ENCODE measurements at places on chromosomes 3 and 15.

GRCh38 chr3:183662099-183662498 is 26.7 kb downstream of the KLHL24 start:
- no peak for DNase-seq

GRCh38 chr15:49215768-49216739 is 46.0 kb downstream of the GALK2 start:
- DNase-seq: no peak

GRCh38 chr15:55247311-55247710 is 42.3 kb downstream of the RAB27A start:
- DNase-seq: no peak

DNA sequence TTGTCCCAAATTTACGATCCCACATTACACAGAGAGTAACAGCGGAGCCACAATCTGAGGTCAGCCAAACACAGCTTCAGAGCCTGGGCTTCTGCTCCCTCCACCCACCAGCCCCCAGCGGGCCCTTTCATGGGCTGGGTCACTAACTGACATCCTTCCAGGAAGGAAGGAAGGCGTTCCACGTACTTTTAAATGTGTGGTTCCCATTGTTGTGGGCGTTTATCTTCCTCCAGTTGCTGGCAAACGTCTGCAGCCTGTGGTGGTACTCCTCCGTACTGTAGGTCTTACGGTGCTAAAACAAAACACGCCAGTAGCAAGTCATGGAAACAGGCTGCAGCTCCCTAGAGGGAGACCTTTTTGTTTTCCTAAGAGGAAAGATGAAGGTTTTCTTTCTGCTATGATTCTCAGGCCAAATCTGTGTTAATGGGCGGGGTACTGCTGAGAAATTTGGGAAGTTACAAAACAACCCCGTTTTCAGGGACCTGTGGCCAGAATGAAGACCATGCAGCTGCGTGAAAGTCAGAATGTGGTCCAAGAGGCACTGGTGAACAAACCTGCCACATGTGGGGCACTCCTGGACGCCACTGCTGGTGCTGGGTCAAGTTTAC is 7.6 kb downstream of the CTSH start:
- no peak for DNase-seq

DNA sequence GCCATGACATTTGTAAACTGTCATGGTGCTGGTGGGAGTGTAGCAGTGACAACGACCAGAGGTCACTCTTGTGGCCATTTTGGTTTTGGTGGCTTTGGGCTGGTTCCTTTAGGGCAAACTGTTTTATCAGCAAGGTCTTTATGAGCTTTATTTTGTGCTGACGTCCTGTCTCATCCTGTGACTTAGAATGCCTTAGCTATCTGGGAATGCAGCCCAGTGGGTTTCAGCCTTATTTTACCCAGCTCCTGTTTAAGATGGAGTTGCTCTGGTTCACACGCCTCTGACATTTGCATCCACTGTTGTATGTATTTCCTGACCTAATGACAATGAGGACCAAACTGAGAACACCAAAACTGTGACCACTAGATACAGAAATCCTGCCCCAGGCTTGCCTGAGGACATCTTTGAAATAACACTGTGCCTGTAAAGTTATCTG is 37.6 kb downstream of the RAB8B start:
- DNase-seq: no peak

GRCh38 chr3:72517336-72517735 is 330.9 kb downstream of the SHQ1 start:
- DNase-seq: no peak

- DNase-seq: peak; percentile 42
Measured at GRCh38 chr3:161388855-161389254, 17.5 kb upstream of the SPTSSB start.

GRCh38 chr3:83048556-83048955 is 1287.1 kb upstream of the GBE1 start:
- DNase-seq: no peak

DNA sequence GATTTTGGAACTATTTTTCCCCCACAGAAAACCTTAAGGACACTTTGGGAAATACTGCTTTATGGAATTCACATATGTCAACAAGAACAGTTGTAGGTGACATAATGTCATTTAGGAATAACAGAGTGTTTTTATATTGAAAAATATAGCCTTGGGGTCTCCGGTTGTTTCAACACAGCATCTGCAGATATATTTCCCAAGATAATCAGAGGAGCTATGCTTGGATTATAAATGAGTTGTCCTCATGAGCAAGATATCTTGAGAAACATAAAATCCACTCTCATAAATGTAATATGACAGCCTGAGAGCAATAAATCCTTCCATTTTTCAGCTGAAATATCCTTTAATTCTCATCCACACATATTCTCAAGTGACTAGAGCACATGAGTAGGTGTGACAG is 473.7 kb upstream of the LMCD1 start:
- DNase-seq: no peak

DNA sequence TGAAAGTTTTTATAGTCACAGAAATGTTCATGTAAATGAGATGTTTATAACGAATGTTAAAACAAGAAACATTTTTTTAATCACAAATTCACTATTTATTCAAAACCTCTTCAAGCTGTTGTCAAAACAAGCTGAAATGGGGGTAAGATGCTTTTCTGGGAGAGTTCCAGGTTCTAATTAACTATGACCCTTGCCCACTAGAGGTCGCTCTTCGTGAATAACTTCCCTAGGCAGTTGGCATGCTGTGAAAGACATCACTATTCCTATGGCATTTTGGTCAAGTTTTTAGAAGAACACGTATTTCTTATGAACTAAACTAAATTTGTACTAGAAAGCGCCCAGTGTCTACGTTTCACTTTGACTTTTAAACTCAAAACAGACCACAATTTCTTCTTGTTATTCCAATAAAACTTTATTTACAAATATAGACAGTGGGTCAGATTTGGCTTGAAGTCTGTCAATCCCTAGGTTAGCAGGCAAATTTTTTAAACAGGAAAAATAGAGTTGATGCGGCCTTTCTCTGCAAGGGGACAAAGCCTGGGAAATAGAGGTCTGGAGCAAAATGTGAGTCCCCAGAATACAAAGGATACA is 62.8 kb upstream of the CMTM8 start:
- DNase-seq: peak; percentile 65

DNA sequence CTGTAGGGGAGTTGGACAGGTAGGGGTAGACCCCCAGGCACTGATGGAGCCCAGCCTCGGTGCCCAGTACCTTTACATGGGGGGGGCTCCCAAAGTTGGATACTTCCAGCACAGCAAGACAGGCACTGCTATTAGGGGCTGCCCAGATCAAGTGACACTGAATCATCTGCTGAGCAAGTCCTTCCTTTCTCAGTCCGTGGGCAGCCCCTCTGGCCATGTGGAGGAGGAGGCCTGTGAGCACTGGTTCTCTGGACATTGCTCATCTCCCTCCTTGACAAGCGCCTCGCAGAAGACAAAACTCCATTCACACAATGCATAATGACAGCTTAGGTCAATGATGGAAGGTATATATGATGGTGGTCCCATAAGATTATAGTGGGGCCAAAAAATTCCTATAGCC is 35.7 kb downstream of the EEFSEC start:
- no peak for DNase-seq

DNA sequence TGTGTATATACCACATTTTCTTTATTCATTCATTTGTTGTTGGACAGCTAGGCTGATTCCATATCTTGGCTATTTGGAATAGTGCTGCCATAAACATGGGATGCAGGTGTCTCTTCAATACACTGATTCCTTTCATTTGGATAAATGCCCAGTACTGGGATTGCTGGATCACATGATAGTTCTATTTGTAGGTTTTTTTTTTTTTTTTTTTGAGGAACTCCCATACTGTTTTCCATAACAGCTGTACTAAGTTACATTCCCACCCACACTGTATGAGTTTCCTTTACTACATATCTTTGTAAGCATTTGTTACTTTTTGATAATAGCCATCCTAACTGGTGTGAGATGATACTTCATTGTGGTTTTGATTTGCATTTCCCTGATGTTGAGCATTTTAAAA is 437.7 kb downstream of the DIPK2A start:
- DNase-seq: no peak

DNA sequence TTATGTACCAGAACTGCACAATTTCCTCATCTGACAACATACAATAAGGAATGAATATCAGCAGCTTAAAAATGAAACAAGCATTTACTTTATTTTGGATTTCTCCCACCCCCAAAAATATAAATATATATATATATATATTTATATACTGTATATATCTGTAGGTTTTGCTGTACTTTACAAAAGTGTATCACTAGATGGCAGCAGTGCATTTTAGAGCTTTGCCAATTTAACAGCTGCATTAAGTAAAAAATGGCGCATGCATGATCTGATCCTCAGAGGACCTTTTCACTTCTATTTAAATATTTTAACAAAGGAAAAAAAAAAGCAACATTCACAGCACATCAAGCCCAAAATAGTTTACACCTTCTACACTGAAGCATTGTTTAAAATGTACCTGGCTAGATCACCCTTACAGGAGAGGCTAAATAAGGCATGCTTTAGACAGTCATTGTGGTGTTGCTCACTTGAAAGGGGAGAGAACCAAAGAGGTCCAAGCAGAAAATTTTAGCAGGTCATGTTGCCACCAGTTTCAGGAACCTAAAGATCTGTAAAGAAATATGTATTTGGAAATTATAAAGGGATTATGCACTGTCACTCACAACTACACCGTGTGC is 72.6 kb downstream of the NPTN start:
- peak; percentile 74 for DNase-seq

GRCh38 chr3:71850654-71851053 is 65.7 kb upstream of the PROK2 start:
- no peak for DNase-seq

GRCh38 chr3:182028081-182028480 is 316.4 kb downstream of the SOX2 start:
- no peak for DNase-seq

DNA sequence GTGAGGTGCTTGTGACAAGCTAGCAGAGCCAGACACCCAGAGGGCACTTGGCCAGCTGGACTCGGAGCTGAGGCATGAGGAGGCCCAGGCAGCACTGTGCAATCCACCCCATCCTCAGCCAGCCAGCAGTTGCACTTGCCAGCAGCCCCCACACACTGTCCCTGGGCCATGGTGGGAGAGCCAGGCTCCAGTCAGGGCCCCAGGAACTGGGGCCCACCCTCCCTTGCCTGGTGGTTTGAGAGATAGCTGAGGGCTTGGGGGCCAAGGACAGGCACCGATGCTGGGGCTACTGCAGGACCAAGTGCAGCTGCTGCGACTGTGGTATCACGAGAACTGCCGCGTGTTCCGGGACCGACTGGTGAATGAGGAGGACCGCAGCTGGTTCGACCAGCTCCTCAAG is 63.5 kb downstream of the DNAH1 start:
- DNase-seq: no peak

DNA sequence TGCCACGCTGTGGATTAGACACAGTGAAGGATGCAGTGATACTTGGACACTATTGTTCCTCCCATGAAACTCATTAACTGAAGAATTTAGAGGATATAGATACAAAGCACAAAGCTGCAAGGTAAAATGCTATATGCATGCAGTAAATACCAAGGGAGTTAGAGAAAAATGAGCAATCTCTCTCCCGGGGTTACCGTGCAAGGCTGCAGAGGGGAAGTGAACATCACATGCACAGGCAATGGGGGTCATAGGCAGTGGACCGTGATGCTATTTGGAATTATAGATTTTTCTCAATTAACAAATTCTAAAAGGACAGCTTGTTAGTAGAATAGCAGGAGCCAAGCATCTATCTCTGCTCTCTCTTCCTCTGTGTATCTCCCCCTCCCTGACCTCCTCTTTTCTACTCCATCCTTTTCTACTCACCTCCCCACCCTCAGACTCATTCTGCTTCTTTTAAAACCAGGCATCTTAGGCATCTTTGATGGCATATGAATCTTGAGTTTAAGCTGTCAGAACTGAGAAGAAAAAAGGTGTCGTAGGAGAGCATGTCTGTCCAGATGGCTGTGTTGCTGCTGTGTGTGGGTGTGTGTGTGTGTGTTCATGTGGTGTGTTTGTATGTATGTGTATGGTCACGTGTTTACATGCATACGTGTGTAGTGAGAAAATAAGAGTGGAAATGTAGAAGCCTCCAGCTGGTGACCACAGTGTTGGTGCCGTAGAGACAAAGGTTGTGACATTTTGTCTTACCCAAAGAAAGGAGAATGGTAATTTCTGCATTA is 339.0 kb downstream of the EPHB1 start:
- DNase-seq: no peak

GRCh38 chr3:36743826-36744225 is 20.5 kb downstream of the DCLK3 start:
- DNase-seq: no peak

DNA sequence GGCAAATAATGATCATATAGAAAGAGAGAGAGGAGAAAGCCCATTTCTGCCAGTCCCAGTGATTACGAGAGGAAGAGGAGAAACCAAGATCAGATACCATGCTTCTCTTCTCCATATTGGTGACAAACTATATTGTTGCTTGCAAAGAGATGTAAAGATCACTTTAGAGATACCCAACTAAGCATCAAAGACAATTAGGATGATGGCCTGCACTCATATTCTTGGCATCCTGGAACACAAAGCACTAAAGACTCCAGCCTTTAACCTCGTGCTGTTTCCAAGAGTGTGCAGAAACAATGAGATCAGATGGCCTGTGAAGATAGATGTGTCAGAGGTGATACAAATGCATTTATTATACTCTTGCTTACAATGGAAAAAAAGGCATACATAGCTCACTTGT is 170.7 kb upstream of the TP63 start:
- no peak for DNase-seq

DNA sequence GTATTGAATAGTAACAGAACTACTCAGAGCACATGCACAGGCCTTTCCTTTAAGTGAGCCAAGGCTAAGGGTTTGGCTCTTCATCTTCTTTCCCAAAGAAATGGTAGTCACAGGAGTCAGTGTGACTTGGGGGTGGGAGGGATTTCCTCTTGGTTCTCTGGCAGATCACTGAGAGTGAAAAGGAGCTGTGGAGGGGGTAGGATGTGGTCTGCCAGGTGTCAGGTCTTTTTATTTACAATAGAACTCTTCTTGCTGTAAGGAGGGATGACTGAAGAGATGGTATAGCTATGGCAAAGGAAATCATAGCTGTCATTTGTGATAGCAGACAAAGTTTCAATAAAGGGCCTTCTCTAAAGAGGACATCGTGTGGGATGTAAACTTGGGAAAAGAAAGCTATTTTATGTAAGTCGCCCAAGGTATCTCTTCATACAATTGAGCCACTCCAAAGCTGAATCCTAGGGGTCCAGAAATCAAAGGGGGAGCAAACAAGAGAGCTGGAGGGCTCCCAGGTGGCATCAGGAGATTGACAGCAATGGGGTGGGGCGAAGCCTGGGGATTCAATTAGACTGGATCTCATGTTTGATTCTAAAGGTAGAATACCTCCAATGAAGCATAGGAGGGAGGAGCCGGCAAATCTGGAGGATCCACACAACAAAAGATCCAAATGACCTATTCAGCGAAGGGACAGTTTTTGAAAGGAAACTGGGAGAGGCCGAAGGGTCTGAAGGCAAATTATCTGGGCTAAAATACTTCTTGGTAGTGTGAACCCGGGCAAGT is 20.0 kb upstream of the CHD2 start:
- DNase-seq: no peak

- no peak for DNase-seq
Measured at GRCh38 chr3:66409771-66410754, 90.8 kb downstream of the LRIG1 start.

- DNase-seq: no peak
Measured at GRCh38 chr3:107067421-107067820, 309.8 kb upstream of the CCDC54 start.
